ENCODE measurements at places on chromosomes 11 and 22. TPM values are rescaled to one million over a fixed set of nuclear protein-coding genes. Genes with fewer than 3 reads are reported as not detected.

Gene MS4A4E
- 0.49 TPM for total RNA-seq

Gene RAB3IL1
- total RNA-seq = 23.4 TPM

Gene HTR3A
- 0.16 TPM for total RNA-seq

Gene MCAT
- total RNA-seq = 17.4 TPM

Gene EXPH5
- total RNA-seq = 10.3 TPM

Gene RFPL2
- total RNA-seq = not detected

Gene DSCAML1
- total RNA-seq = 18.0 TPM

Gene ZP1
- not detected for total RNA-seq

Gene PACSIN2
- total RNA-seq = 54.4 TPM

Gene RIMBP3C
- 1.2 TPM for total RNA-seq

Gene SCN4B
- 5.9 TPM for total RNA-seq

Gene OR11H1
- not detected for total RNA-seq

Gene TSPAN18
- 34.3 TPM for total RNA-seq

Gene LRRC74B
- total RNA-seq = not detected

Gene MYOD1
- 2.4 TPM for total RNA-seq

Gene EHF
- total RNA-seq = 46.2 TPM

Measured in camera-type eye (tissue), 1 donor.